ENCODE measurements at places on chromosomes 5 and 9.

GRCh38 chr5:30103452-30104202, 1089.9 kb upstream of the CDH6 start:
- no peak for DNase-seq

GRCh38 chr9:20559231-20559890, 62.9 kb downstream of the MLLT3 start:
- no peak for DNase-seq

DNA sequence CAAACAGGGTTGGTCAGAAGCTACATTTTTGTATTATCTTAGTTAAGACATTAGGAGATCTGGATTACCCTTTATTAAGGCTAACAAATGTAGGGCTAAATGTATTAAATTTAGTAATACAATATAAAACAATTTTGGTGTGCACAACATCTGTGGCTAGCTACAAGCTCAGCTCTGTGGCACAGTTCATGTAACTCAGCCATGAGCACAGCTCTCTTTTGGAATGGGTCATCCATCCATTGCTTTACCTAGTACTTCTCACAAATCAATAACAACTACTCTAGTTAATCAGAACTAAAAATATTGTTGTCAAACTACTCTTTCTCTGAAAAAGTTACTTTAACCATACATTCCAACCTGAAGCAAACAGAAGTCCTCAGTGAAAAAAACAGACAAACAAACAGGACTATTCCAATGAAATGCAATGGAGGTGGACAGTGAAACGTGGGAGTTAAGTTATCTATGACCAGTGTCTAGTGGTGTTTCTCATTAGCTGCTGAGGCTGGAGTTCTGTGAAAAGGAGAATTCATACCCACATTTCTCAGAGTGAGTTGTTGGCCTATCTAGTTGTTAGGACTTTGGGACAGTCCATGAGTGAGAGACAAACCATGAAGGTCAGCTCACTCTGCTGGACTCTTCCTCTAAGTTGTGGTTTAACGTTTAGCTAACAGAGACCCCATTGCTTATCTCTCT, 55.1 kb downstream of the PIP5K1B start:
- no peak for DNase-seq

DNA sequence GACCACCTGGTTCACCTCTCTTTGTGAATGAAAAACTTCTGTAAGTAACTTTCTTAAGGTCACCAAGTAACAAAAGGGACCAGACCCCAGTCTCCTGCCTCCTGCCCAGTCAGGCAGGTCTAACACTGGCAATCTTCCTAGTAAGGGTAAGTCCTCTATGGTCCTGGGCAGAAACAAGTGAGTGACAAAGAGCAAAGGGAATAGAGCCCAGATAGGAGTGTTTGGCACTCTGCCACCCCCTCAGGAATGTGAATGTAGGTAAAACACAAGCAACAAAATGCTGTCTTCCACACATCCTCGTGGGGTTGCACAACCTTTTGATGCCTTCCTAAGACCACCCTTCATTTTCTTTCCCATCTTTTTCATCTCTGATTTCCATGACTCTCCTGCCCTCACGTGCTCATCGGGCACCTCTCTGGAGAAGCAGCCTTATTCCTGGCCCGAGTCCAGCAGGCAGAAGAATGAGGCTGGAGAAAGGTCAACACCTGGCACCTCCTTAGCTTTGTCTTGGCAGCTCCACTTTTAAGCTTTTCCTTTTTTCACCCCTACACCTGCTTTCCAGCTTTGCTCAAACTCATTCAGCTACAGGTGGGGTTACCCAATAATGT, 90.2 kb upstream of the LHFPL2 start:
- DNase-seq: no peak

DNA sequence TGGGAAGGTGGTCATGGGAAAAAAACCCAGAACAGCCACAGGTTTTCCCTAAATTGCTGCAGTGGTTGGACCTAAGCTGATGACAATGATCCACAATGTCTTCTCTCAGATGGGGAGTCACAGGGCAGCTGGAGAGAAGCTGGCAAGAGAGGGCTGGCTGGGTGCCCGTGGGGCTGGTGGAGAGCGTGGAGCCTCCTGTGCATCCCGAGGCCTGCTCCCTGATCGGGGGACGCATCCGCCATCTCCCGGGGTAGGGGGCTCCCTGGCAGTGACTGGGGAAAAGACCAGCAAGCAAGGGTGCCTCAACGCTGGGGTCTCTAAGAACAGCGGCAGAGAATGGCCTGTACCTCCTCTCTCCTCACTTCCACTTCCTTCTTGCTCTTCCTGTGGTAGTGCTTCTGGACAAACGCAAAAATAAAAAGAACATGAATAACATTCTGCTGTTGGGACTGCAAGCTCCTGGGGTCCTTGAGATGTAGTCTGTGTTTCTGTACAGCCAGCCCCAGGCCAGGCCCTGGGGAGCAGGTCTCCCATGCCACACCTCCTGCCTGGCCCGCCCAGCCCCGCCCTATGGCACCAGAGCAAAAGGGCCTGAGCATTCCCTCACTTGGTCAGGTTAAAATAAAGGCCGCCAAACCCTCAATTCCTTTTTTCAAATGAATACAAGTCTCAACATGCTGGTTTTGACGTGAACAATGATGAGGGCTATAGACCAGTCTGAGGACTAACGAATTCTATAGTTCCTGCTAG, 7.0 kb upstream of the MRNIP start:
- DNase-seq: no peak

DNA sequence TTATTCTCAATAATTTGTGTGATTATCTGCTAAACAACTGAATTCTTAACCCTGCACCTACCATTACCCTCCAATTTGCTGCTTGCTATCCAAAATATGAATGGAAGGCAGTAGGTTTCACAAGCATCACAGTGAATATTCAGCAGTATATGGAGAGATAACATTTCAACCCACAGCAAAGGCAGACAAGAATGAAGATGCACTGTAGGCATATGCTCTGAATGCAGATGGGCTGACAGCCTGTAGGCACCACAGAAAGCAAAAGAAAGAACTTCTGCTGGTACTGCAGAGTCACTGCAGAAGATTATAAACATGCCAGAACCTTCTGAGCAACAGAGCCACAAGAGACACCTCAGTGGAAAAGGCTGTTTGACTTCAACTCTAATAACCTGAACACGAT, 63.6 kb upstream of the SLC12A2 start:
- no peak for DNase-seq

GRCh38 chr5:155004138-155004744, 9.3 kb upstream of the KIF4B start:
- DNase-seq: peak; percentile 13

DNA sequence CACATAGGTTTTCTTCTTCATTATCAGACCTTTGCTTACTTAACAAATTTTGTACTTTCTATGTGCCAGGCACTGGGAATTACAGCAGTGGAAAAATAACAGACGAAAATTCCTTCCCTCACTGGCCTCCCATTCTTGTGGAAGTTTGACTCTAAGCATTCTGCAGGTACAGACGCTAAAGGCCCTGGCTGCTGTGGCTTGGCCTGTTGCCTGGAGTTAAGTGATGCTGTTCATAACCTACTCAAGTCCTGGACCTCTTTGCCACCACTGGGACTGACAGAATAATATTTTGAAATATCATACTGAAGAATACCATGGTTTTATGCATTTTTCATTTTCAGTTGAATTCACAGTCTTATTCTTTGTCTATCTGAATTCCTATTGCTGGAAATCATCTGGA, 97.3 kb upstream of the SPATA31C2 start:
- DNase-seq: no peak

DNA sequence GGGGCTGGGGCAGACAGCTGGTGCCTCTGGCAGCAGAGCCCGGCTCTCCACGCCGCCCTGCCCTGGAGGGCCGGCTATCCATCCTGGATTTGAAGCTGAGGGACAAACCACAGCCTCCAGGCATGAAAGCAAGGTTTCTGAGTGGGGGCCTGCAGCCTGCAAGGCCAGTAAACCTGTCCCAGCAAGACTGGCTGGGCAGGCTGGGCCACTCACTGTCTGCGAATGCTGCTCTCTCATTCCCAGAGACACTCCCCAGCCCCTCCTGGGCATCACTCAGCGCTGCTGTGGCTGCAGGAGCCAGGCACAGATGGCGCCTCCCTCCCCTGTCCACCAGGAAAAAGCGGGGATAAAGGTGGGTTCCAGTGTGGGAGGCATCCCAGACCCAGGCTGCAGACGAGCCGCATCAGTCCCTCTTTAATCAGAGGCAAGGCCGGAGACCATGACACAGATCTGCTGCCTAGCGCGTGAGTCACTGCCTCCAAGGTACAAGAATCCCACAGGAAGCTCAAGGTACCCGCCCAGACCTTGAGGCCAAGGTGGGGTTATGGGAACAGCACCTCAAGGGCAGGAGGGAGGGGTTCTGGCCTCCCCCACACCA, 118.0 kb downstream of the VAV2 start:
- DNase-seq: no peak

- no peak for DNase-seq
Measured at GRCh38 chr9:108634204-108634603, 221.6 kb downstream of the ACTL7B start.

DNA sequence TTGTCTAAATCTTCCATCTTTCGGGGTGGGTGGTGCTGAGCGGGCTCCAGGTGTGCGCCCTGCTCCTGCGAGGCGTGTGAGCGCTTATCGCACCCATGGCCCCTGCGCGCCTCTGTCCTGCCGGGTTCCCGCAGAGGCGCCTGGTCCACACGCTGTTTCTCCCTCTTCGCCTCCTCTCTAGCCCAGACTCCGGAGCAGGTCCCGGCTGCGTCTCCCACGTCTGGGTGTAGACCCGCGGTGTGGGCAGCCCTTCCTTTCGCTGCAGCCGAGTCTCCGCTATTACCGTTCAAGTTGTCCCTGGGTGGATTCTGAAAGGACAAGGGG, 40.5 kb upstream of the PLEKHG4B start:
- DNase-seq: no peak

DNA sequence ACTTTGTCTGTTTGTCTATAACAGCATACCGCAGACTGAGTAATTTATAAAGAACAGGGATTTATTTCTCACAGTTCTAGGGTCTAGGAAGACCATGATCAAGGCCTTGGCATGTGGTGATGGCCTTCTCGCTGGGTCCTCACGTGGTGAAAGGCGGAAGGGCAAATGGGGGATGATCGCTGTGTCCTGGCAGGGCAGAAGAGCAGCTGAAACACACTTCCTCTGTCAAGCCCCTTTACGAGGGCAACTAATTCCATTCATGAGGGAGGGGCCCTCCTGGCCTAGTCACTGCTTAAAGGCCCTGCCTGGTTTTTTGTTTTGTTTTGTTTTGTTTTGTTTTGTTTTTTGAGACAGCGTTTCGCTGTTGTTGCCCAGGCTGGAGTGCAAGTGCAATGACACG, 41.9 kb upstream of the UBTD2 start:
- no peak for DNase-seq

DNA sequence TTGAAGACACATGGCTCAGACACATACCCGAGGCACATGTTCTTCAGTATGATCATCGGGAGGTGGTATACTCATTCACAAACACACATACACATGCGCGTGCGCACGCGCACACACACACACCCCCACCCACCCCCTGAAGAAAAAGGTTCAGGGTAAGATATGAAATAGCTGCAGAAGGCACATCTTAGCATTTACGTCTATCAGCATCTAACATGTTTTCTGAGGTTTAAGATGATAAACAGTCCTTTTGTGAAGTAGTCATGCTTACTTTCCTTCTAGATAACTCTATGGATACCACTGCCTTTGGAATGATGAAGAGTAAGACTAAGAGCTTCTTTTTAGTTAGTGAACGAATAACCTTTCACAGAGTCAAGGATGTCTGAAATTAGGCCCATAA, 105.1 kb upstream of the GNA14 start:
- DNase-seq: no peak

- no peak for DNase-seq
Measured at GRCh38 chr9:136051453-136051836, 43.6 kb downstream of the NACC2 start.

GRCh38 chr9:126869368-126869767, 8.9 kb downstream of the ZBTB34 start:
- no peak for DNase-seq

DNA sequence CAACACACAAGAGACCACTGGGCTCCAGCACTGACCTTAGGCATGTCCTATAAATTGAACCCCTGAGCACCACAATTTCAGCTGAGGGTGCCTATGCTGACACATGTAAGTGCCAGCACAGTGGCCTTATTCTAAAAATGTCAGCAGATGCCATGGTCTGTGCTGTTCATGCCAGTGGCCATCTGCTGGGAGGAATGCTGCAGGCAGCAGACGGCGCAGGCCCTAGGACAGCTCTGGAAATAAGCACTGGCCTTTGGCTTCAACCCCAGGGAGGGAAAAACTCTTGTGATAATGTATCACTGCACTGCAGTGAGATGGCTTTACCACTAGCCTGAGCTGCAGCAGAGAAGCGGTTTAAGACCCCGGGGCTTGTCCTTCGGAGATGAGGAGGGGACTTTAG, 98.5 kb downstream of the SYK start:
- no peak for DNase-seq

DNA sequence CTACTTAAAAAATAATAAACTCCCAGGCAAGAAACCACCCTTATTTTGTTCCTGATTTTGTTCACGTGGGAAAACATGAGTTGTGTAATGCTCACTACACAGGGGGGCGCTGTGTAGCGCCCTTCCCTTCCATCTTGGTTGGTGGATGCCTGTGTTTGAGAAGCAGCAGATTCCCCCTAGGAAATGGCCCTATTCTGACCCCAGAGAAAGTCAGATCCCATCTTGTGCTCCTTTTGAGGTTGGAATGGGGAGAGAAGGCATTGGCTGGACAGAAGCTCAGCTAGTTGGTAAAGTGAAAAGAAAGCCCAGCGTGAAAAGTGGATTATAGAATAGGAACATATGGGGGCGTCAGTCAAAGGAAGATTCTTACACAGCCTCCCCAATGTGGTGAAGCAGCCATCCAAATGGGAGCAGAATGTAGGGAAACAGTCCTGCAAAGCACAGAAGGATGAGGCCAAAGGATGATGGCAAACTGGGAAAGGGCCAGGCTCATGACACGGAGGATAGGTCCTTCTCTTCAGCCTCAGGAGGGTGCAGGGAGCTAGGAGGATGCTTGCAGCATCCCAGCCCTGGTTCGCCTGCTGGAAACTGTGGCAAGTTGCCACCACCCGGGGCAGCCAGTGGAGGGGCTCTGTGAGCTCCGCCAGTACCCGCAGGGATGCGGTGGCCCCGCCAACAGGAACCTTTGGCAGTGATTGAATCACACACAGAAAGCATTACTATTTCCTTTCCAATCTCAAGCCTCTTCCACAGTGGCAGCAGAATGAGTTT, 314.2 kb upstream of the DAP start:
- no peak for DNase-seq

DNA sequence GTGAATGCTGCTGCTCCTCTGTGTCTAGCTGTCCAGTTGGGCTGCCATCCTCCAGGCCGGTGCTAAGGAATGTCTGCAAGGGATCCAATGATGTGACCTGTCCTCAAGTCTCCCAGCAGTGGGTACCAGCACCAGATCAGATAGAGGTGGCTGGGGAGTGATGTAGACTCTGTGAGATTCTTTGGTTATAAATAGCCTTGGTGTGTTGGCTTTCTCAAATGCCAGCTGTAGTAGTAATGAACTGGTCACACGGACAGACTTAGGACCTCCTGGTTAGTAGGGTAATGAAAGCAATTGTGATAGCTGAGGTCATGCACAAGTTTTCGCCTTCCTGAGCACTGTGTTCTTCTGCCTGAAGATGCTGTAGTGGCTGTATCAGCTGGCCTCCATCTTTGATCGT, 29.9 kb upstream of the RANBP6 start:
- no peak for DNase-seq

GRCh38 chr5:3182133-3182876, 413.3 kb upstream of the IRX1 start:
- no peak for DNase-seq

- no peak for DNase-seq
Measured at GRCh38 chr5:42772265-42772993, 15.8 kb downstream of the CCDC152 start.

GRCh38 chr5:90598293-90598692, 39.7 kb downstream of the ADGRV1 start:
- no peak for DNase-seq

GRCh38 chr9:36849943-36850342, 184.1 kb downstream of the PAX5 start:
- no peak for DNase-seq
